ENCODE measurements at places on chromosomes 5 and 9.

DNA sequence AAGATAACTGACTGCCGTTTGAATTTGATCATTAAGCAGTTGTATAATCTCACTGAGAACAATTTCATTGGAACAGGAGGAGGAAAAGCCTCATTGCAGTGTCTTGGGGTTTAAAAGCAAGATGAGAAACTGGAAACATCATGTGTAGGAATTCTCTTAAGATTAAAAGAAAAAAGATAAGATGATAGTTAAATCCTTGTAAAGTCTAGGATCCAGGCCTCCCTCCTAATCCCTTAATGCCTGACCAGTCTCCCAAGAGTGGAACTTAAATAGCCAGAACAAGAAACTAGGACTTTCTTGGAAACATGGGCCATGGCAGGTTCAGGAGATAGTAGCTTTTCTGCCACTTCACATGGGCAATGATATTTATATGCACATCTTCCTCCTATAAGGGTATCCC is 37.0 kb upstream of the LRRC19 start:
- DNase-seq, result no peak

DNA sequence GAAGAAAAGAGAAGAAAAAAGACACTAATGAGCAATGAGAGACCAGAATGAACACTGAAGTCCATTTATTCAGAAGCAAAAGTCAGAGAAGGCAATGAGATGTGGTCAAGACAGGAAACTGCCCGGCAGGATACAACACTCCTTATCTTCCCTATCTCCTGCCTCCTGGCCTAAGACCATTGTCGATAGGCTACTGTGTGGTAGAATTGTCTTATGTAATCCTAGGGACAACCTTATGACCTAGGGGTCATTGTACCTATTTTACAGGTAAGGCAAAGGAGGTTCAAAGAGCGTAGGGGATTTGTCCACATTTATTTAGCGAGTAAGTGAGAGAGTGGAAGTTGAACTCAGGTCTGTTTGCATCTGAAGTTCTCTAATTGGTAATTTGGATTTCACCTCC is 63.0 kb upstream of the PTPN3 start:
- DNase-seq, result no peak

DNA sequence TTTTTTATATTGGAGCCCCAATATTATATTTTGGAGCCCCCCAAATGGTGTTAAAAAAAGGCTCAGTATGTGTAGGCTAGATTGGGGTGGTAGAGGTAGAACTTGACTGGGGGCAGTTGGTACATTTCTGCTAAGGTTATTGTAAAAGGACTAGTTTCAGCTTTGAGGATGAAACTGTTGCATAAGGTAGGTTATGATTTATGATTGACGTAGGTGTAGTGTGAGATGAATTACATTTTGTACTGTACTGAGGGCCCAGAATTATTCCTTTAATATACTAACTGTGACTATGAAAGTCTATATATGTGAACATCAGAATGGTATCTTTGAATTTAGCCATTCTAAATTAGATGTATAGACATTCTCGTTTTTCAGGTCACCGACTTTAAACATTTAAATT is 3.6 kb downstream of the RIC1 start:
- DNase-seq, result no peak

GRCh38 chr9:22214497-22215031 is 205.5 kb upstream of the CDKN2B start:
- peak; percentile 57 for DNase-seq

DNA sequence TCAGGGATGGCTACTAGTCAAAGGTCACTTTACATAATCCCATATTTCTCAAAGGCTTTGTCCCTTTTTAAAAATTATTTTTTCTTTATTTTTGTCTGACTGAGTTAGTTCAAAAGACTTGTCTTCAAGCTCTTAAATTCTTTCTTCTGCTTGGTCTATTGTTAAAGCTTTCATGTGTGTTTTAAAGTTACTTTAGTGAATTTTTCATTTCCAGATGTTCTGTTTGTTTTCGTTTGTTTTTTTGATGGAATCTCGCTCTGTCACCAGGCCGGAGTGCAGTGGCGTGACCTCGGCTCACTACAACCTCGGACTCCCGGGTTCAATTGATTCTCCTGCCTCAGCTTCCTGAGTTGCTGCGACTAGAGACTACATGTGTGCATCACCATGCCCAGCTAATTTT is 55.0 kb upstream of the SNCAIP start:
- DNase-seq, result no peak

GRCh38 chr5:59575648-59576445 is 317.7 kb downstream of the PDE4D start:
- DNase-seq, result no peak

- no peak for DNase-seq
Observed at GRCh38 chr5:89168766-89169165, 285.8 kb upstream of the MEF2C start.

- DNase-seq, result peak; percentile 1
Observed at GRCh38 chr5:6525910-6526309, 77.3 kb downstream of the UBE2QL1 start.

DNA sequence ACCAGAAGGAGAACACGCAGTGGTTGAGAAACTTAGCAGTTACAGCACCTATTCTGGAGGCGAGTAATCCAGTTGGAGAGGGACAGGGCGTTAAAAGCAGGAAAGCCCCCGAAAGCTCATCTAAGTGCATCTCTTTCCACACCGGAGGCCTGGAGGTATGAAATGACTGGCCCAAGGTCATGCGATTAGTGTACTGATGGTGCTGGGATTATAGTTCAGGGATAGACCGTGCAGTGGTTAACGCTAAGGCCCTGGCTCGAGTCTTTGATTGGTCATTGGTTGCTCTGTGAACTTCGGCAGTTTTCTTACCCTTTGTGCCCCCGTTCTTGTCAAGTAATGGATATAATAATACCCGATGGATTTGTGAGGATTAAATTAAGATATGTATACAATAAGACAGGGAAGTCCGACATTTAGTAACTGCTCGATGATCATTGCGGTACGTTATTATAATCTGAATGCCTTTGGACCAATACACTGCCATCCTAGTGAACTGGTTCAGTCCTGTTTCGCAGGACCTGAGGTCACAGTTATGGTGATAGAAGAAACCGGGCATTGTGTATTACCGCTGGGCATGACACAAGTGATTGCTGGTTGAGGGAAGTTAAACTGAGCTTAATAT is 960 bp downstream of the CANX start:
- peak; percentile 32 for DNase-seq

GRCh38 chr9:76227156-76227555 is 167.1 kb downstream of the RFK start:
- DNase-seq, result no peak

GRCh38 chr5:39714036-39714698 is 289.4 kb upstream of the DAB2 start:
- peak; percentile 49 for DNase-seq
